Posterior vena cava (tissue), 2 donors: ENCODE measurements at places on chromosomes 2 and 18.

DNA sequence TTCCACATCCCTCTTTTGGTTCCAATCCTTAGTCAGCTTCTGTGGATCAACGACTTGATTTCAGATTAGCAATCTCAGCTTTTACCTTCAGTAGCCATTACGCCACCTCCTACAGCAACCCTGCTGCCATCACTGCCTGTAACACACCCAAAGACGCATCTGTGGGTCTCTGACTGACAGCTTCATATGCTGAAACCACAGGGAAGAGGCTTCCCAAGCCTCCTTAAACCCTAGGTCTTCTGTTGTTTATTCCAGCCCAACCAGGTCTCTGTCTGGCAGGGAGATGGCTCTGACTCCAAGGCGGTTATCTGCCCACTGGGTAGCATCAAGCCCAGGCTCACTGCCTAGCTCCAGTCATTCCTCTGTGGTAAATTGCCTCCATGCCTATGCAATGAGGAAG, 28.6 kb upstream of the TRIB2 start:
- DNase-seq = no peak

DNA sequence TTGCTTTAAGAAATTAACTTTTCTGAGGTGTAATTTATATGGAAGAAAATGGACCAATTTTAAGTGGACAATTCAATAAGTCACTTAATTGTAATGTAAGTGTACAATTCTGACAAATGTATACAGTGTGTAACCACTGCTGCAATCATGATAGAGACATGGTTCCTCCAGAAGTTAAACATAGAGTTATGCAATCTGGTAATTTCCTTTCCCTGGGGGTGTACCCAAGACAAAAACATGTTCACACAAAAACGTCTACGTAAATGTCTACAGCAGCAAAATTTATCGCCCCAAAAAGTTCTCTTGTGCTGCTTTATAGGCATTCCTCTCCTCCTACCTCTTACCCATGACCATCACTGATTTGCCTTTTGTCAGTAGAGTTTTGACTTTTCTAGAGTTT, 141.5 kb downstream of the AQP4 start:
- DNase-seq = no peak

GRCh38 chr18:76131738-76132137, 363.3 kb downstream of the ZNF516 start:
- DNase-seq = no peak

- DNase-seq = no peak
Observed at GRCh38 chr2:211673133-211673905, 865.3 kb downstream of the ERBB4 start.

GRCh38 chr2:127857265-127857808, 618 bp downstream of the POLR2D start:
- no peak for DNase-seq

DNA sequence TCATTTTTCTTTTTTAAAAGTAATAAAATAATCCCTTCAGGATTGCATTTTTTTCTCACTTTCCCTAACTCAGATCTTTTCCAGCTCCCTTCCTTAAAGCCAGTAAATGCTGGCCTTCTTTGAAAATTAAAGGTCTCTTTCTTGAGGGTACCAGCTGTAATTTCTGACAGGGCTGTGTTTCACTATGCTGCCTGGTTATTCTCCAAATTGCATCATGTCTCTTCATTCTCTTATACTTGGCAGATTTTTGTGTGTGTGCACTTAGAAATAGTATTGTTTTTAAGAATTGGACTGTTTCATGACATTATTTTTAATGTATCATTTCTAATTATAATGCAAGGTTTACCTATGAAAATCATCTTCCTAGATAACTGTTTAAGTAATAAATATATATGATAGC, 72.0 kb upstream of the EPB41L5 start:
- DNase-seq = no peak
